CD4-positive, alpha-beta T cell treated with Interleukin-17A for 4 hours (primary cell): ENCODE measurements at places on chromosomes 7 and 10.

DNA sequence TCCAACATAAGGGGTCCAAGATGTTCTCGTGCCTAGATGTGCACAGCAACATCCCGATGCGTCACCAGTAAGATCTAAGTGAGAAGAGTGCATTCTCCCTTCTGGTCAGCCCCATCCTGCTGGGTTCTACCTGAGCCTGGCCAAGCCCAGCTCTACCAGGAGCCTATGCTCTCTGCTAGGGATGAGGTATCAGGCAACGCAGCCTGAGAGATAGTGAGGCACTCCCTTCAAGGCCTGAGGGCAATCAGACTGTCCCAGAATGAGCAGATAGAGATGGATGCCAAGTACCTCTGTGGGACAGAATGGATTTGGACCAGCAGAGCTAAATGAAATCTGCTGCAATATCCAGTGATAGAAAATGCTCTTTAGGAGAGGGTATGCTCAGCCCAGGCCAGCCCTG, 26.7 kb downstream of the DDC start:
- DNase-seq = no peak

DNA sequence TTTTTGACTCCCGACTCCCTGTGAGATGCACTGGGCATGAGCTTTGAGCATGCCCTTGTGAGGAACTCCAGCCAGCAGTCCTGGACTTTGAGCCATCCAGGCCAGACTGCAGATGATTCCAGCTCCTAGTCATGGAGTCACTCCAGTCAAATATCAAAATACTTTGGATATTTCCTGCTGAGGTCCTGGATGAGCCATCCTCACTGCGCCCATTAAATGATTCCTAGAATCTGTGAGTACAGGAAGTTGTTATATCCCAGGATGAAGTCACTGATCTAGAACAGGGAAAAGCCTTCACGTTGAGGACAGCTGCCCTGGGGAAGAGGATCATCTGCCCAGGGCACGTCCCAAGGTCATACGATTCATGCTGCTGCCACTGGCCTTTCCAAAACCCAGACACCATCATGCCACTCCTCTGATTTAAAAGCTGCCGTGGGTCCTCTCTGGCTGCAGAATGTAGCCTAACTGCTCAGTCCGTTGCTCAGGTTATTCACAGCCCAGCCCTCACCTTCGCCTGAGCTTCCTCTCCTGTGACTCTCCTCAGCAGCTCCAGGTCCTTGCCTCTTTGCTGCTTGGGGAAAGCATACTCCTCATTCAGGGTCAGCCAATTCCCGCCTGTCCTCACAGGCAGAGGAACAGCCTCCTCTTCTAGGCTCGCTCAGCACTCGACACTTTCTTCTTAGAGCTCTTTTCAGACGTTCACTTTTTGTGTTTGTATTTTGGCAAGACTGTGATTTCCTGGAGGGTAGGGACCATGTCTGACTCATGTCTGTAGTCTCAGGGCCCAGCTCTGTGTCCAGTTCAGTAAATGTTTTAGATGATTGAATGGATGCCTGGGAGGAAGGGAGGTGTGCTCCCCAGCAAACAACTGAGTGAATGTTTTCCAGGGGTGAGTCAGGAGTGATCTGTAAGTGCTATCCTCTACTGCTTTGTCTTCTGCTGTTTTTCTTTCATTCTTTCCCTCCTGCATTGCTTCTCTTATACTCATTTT, 157.8 kb downstream of the SNX10 start:
- DNase-seq = no peak

DNA sequence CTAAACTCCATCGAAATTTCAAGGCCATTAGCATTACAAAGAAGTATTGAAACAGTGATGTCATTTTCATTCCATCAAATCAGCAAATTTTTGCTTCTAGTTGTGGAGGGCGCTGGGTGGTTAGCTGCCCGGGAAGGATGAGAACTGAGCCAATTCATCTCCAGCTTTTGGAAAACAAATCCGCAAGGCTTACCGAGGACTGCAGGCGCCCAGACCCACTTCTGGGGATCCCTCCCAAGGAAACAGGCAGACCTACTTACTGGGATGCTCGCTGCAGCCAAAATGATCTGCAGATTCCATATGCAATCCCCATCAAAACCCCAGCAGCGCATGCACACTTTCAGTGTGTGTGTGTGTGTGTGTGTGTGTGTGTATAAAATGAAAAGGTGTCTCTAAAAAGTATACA, 19.2 kb downstream of the TNRC18 start:
- DNase-seq = no peak

DNA sequence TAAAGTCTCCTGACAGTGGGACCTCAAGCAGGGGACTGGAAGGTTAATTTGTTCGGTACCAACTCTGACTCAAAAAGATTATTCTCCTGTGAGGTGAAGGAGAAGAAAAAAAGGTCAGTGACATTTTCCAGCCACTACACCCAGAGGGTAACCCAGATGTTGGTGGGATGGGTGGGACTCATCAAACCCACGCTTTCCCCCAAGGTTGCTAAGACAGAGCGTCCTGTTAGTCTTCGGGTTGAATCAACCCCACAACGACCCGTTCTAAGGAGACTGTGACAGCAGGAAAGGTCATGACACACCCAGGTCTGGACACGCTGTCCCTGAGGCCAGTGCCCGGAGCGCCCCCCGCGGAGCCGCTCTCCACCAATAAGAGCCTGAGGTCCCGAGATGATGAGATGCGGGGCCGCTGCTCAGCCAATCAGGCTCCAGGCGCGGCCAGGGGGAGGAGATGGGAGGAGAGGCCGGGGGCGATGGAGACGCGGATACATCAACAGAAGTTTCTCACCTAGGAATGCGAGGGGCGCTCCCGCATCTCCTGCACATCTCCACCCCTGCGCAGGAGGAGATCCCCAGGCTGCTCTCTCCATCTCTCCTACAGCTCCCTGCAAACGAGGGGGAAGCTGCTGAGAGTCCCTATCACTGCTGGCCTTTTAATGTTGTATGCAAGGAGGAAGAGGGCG, at the start of gene WNT16:
TSS of gene WNT16 (plus strand) at position 493 of the 683 bp plus-strand sequence. CDS start 293 bp downstream, outside the sequence.
- DNase-seq = no peak

GRCh38 chr10:50508315-50509051, 115.3 kb downstream of the SGMS1 start:
- DNase-seq = peak; percentile 9

GRCh38 chr10:78821052-78821451, 247.7 kb upstream of the ZMIZ1 start:
- no peak for DNase-seq

- DNase-seq = no peak
These were observed 37.3 kb downstream of the VIPR2 start for GRCh38 chr7:159107161-159107892.

DNA sequence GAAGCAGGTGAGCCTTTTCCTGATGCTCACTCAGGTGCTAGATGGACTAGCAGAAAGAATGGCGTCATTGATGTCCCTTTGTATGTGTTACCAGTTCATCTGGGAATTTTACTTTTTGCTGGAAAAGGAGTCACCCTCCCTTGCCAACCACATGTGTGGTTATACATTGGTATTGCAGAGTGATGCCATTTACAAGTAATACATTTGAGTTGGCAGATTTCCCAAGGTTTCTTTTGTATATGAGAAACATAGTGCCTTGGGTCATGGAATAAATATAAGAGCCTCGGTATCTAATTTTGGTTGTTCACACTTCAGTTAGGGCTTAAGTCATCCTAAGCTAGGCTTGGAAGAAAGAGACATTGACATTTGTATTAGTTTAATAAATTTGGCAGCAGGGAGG, 10.4 kb upstream of the ATXN7L1 start:
- no peak for DNase-seq

- DNase-seq = no peak
These were observed 374.6 kb downstream of the DNAJB6 start for GRCh38 chr7:157711353-157711888.

- DNase-seq = no peak
These were observed 107.5 kb downstream of the NPTX2 start for GRCh38 chr7:98724591-98724990.

GRCh38 chr7:48280100-48280499, 108.8 kb downstream of the ABCA13 start:
- no peak for DNase-seq

GRCh38 chr10:129740532-129741279, 223.4 kb downstream of the EBF3 start:
- no peak for DNase-seq

GRCh38 chr7:27114881-27115220, 12.4 kb upstream of the HOXA2 start:
- no peak for DNase-seq

GRCh38 chr7:106807474-106807873, 57.6 kb upstream of the PIK3CG start:
- no peak for DNase-seq

GRCh38 chr10:3786295-3787015, 1.4 kb upstream of the KLF6 start:
- DNase-seq = peak; percentile 42

- DNase-seq = no peak
These were observed 293.4 kb upstream of the LYZL1 start for GRCh38 chr10:28995497-28995896.

DNA sequence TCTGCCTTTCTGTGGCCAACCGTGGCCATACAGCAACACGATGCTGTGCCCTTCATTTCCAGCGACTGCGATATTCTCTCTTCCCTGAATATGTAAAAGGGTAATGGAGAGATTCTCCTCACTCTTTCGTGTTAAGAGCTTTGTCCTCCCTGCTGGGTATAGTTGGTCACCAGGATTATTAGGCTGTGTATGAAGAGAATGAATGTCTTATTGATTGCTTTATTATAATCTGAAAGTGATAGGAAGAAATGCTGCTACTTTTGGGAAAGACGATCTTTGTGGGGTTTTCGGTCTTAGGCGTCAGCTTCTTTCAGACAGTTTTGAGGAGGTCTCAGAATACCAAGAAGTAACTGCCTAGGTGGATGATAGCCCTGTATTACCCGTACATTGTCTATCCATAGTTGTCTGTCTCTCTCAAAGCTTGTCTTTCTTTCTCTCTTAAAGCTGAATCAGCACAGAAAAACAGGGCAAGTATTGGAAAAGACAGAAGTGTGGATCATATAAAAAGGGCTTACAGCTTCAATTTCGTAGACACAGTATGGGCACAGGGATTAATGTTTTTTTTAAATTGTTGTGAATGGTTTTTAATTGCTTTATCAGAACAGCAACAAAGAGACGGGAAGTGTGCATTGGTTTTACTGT, 1.2 kb downstream of the AHCYL2 start:
- DNase-seq = no peak

DNA sequence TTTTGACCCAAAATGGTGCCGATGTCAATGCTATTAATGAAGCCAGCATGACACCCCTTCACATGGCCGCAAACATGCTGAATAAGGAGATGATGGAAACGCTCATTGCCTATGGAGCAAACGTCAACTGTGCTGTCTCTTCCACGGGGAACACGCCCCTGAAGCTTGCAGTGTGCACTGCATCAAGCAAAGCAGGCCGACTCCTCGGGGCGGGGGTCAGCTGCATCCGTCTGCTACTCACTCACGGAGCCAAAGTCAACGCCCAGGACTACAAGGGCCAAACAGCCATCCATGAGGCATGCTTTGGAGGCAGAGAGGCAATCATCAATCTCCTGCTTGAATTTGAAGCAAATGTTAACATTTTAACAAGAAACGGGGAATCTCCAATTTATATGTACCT, 4.5 kb downstream of the ANKRD61 start:
- DNase-seq = no peak

DNA sequence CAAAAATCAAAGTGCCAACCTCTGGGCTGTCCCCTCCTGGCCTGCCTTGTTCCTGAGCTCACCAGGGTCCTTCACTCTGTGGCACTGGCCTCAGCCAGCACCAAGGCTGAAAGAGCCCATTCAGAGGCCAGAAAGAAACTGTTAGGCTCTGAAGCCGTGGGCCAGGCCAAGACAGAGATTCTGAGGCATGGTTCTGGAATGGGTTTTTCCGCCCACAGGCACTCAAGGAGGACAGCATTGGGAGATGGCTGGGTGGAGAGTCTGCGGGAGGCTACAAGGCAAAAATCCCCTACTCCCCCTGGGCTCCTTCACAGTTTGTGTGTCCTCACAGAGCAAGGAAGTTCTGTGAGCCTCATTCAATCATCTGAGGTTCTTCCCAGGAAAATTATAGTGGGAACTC, 31.7 kb downstream of the GRIFIN start:
- no peak for DNase-seq

DNA sequence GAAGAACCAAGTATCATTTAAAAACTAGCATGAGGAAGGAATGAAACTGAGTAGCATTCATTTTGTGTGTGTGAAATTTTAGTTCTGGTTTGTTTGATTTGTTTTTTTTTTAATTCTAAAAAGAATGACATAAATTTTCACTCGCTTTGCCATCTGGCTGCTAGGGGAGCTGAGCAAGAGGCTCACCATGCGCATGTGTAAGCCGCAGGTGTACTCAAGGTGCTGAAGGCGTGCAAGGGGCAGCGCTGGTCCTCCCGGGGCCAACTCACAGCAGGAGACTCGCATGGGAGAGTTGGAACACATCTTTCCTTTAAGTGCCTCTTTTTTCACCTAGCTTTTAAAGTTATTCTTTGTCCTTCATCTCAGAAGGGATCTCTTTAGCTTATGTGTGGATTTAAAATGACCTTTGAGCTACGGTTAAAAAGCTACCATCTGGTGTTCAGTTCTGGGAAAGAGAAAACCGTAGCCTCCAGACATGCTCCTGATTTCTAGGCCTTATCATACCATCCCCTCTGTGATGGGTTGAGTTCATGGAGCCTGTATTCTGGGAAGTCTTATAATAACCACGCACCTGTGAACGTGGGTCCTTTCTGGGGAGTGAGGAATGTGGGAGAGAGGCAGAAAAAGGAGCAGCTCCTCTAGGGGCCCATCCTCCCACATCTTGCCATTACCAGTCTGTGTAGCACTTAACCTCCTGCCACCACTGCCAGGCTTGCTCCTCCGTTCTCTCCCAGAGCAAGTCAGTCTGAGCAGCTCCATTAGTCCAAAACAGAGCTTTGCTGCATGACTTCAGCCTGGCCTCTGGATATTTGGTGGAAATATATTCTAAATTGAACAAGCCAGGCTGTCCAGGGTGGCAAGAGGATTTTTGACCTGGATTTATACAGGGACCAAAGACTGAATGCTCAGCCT, 61.9 kb downstream of the KLHDC10 start:
- no peak for DNase-seq

DNA sequence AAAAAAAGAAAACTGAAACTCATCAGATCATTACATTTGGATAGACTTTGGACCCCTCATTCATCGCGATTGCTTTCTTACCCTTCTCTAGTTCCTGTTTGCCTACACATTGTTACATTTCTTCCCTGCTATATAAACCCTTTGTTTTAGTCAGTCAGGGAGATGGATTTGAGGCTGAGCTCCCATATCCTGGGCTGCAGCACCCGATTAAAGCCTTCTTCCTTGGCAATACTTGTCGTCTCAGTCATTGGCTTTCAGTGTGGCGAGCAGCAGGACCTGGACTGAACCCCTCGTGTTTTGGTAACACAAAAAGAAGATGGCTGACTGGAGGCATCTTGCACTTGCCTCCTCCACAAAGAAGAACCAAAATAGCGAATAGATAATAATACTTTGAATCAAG, 34.1 kb upstream of the ELOVL3 start:
- DNase-seq = no peak

DNA sequence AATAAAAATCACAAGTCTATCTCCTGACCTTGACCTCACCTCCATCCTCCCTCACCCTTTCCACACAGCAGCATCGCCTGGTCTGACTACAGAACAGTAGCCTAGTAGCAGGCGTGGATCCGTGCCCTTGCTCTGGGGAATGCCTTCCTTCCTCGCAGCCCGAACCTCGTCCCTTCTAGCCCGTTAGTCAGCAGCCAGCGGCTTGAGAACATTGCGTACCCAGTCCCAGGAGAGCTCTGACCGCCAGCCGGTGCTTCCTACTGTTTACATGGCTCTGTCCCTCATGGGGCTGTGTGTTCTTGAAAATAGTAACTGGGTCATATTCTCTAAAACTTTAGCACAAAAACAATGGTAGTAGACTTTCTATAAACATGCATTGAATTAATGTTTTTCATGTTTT, 682.7 kb upstream of the IGFBP3 start:
- DNase-seq = no peak
